ENCODE measurements at places on chromosomes 4 and X. TPM values are rescaled to one million over a fixed set of nuclear protein-coding genes. Genes with fewer than 3 reads are reported as not detected.

DNA sequence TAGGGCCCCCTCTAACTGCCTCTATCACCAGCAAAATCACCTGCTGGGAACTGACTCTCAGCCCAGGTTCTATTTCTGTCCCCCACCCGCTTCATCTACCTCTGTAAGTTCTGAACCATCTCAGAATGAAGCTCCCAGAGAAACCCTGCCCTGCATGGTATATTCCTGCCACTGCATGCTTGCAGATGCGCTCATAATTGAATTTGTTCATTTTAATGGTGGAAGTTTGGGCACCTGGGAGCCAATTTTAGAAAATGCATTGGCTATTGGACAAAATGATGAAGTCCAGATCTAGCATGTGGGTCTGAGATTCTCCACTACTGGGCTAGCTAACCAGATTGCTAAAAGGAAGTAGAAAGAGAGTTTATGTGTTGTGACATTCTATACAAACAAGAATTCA lies 28.6 kb upstream of the SLC10A4 start:
- no peak for DNase-seq

Gene CENPI
- total RNA-seq, result 69.2 TPM

- DNase-seq, result no peak
These were observed 5.8 kb upstream of the DGKQ start for GRCh38 chr4:978957-979701.

GRCh38 chr4:56466910-56467283 lies 520 bp upstream of the SRP72 start:
- DNase-seq, result peak; percentile 9

GRCh38 chr4:81679315-81679714 lies 207.6 kb upstream of the RASGEF1B start:
- DNase-seq, result no peak

Data from M059J (cell line).